NCI-H1694 treated with DMSO at 0.1 percent for 48 hours (cell line): ENCODE measurements at places on chromosomes 16 and 17.

DNA sequence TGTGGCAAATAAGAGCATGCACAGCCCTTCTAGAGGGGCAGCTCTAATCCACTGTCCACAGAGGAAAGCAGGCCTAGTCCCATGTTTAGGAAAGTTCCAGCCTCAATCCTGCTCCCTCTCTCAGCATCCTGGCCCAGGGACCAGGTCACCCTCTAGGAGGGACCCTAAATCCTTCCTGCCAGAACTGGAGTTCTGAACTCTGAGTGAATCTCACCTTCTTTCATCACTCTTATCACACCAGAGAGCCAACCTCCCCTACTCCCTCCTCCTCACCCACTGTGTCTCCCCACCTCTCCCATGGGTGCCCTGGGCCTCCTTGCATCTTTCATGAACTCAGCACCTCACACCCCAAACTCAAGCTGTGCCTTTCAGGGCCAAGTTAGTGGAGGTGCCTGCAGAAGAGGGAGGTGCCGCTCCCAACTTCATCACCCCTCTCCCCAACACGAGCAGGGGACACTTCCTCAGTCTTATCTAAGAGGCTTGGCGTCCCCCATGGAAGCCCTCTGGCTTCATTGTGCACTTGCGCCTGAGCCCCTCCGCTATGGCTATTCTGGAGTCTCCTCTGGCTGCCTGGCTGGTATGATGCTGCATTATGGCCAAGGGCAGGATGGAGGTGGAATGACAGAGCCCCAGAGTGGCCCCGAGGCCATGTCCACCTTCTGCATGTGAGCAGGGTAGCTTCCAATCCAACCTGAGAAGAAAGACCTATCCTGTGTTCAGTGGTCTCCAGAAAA is 31.7 kb downstream of the PIK3R6 start:
- no peak for DNase-seq

DNA sequence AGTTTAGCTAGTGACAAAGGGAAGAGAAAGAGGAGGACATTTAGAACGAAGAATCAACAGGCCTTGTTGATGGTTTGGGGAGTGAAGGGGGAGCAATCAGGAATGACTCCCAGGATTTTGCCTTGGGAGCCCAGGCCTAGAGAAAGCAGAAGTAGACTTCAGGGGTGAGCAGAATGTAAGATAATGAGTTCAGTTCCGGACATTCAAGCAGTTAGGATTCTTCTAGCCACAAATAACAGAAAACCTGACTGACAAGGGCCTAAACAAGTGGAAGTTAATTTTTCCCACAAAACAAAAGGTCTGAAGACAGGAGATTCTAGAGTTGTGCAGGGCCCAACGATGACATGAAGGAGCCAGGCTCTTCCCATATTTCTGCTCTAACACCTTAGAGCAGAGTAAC is 45.9 kb downstream of the SKAP1 start:
- no peak for DNase-seq

GRCh38 chr17:41498276-41498675 is 7.1 kb downstream of the KRT13 start:
- no peak for DNase-seq

DNA sequence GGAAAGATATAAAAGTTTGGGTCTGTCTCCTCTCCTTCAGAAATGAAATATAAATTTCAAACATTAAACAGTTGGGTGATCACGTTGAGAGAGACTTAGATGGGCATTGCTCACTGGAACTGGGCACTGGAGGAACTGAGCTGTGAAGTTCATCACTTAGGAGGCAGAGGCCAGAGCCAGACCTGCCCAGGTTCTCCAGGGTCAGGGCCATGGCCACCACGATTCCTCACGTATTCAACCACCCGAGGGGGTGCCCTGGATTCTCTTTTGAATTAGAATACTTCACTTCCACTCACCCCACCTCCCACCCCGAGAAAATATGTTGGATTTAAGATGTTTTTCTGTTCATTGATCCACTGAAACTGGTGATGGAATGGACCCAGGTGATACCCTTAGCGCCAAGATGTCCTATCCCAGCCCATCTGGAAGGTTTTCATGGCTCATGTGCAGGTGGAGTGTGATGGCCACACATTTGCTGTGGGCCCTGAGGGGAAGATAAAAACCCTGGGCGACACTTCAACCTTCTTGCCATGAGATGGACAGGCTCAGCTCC is 6.1 kb downstream of the PRR29 start:
- no peak for DNase-seq

GRCh38 chr17:82503728-82504308 is 15.7 kb upstream of the FOXK2 start:
- no peak for DNase-seq

DNA sequence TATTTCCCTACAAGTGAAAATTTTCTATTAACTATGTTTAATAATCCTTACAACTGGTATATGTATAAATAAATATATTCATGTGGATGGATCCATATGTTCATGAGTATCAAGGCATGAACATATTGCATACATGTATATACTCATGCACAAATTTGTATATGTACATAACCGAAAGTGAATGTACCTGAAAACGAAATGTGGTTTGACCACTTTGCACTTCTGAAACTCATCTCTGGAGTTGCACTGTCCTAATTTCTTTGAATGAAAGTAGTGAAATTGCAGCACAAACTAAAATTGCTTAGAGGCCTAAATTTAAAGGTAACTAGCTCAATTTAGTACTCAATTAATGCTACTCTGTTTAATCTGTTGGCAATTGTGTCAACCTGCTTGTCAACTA is 27.4 kb upstream of the GNAO1 start:
- DNase-seq = no peak

DNA sequence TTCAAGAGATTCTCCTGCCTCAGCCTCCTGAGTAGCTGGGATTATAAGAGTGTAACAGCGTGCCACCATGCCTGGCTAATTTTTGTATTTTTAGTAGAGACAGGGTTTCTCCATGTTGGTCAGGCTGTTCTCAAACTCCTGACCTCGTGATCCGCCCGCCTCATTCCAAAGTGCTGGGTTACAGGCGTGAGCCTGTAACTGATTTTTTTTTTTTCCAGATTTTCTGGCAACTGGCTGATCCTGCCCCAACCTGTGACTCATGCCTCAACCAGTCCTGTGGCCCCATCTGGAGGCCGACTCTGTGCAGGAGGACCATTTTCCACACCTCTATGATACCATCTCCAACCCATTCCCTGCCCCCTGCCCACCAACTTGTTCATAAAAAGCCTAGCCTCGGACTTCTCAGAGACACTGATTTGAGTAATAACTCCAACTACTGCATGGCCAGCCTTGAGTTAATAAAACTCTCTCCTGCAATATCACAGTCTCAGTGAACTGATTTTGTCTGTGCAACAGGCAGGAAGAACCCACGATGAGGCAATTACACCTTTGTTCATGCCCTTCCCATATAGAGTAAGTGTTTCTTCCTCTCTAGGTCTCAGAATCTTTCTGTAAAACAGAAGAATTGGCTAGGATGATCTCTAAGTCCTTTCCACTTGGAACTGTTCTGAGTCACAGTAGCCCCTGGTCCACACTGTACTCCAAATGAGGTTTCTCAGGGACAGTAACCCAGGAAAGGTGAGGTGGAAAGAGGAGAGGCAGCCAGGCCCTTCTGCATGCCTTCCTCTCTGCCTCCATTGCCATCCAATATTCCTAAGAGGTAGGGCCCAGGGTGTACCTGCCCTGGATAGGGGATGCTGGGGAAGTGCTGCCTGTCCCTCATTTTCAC is 8.8 kb upstream of the CNOT1 start:
- DNase-seq = peak; percentile 11

- DNase-seq = no peak
These were observed 6.1 kb downstream of the PYCARD start for GRCh38 chr16:31196324-31197088.

DNA sequence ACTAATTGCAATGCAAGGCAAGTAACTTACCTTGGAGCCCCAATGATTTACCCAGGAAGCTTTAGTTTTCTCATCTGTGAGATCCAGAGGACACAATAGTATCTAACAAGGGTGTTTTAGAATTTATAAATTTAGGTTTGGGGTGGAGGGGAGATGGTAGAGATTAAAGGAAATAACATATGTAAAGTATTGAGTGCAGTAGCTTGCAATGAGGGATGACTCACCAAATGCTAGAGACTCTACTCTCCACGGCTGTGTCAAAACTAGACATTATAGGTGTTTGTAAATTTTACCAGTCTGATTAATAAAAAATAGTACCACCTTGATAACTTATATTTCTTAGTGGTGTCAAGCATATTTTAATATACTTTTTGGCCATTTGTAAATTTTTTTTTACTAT is 3.7 kb upstream of the ABCA9 start:
- no peak for DNase-seq

GRCh38 chr16:69166221-69166833 is 20.6 kb upstream of the SNTB2 start:
- no peak for DNase-seq

DNA sequence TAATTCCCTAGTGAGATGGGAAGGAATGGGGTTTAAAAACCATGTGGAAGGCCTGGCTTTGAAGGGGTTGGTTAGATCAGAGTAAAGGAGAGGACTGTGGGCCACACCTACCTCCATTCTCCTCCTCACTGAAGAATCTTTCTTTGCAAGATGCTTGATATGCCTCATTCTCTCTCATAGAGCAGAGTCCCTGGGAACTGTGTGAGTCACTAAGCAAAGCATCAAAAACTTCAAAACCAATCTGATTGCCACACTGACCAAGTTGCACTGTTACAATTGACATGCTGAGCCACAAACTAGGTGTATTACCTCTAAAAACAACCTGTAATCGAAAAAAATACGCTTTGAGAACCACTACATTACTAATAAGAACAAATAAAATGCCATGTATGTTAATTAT is 2.0 kb downstream of the TUBD1 start:
- DNase-seq = no peak

GRCh38 chr17:27315322-27315721 is 21.4 kb downstream of the WSB1 start:
- peak; percentile 73 for DNase-seq

- DNase-seq = no peak
These were observed 107.6 kb upstream of the CHMP6 start for GRCh38 chr17:80883831-80884735.

DNA sequence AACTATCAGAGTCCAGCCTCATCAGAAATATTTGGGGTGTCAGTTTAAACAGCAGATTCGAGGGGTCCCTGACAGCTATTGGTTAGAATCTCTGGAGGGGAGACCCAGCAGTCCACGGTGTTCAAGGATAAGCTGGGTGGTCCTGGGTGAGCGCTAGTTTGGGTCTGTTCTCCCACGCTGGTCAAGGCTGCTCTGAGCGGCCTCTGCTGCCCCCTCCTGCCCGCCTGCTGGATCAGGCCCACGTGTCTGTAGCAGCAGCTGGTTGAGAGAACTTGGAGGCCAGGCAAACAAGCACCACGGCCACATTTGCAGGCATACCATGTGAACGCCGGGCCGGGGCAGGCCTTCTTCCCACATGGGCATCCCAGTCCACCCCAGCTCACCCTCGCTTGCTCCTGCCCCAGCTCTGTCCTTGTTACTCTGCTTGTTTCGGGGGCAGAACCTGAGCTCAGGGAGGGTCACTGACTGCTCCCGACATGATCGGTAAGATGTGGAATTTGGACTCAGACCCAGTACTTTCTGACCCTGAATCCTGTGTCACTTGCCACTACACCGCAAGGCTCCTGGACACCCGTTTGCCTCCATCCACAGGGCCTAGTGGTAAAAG is 7.4 kb downstream of the FOXF1 start:
- no peak for DNase-seq

GRCh38 chr16:69613378-69614154 is 47.8 kb downstream of the NFAT5 start:
- no peak for DNase-seq

DNA sequence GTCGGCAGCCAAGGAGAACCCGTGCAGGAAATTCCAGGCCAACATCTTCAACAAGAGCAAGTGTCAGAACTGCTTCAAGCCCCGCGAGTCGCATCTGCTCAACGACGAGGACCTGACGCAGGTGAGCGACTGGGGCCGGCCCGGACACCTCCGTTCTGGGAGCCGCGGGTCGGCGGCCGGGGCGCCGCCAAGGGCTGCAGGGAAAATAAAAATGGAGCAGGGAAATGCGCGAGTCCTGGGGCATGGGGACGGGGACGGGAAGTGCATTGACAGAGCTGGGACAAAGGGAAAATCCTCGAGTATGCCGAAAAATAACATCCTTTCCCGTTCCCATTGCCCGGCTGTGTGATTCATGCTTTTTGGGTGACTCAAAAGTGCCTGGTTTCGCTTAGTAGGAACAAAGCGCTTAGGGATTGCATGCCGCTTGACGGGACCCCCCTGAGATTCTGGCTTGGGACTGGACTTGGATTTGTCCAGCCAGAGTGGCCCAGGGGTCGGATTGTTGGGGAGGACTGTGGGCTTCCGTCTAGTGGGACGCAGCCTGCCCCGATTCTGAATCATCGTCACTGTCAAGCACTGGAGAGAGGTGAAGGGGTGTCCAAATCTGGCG is 699 bp downstream of the MPRIP start:
- no peak for DNase-seq

- DNase-seq = peak; percentile 81
These were observed 421 bp upstream of the DLX4 start for GRCh38 chr17:49968405-49969133.

- DNase-seq = no peak
These were observed 69.8 kb downstream of the MRM3 start for GRCh38 chr17:851924-852323.

DNA sequence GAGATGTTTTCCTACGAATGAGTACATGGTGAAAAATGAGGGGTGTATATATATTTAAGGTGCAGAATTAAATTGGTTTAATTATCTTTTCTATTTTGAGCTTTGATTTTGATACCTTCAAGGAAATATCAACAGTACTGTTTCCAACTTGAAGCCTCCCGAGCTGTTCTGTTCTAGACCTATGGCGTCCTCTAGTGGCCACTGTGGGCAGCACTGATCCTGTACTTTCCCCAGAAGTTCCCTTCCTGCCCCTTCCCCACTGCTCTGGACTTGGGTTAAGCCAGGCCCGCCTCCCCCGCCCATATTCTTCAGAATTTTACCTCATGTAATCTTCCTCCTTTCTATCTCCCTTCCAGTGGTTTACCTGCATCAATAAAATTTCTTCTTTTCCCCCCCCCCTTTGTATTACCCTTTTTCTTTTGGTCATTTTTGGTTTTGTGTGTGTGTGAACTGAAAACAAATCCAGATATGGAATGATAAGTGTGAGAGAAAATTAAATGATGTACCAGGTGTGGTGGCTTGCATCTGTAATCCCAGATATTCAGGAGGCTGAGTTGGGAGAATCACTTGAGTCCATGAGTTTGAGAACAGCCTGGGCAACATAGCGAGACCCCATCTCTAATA is 1643.5 kb downstream of the TP53TG3F start:
- DNase-seq = peak; percentile 0

GRCh38 chr17:2214047-2214928 is 89.3 kb downstream of the SMG6 start:
- no peak for DNase-seq

GRCh38 chr17:14622615-14623101 is 321.8 kb downstream of the HS3ST3B1 start:
- DNase-seq = no peak

- no peak for DNase-seq
These were observed at the start of gene ACAP1 for GRCh38 chr17:7336240-7337175. TSS of gene ACAP1 (plus strand) at chr17:7336529. CDS start at chr17:7336735, 206 bp downstream.
